ENCODE measurements at places on chromosomes 5 and 9.

- DNase-seq: no peak
Observed at GRCh38 chr5:159331093-159331973, 1.0 kb upstream of the IL12B start.

DNA sequence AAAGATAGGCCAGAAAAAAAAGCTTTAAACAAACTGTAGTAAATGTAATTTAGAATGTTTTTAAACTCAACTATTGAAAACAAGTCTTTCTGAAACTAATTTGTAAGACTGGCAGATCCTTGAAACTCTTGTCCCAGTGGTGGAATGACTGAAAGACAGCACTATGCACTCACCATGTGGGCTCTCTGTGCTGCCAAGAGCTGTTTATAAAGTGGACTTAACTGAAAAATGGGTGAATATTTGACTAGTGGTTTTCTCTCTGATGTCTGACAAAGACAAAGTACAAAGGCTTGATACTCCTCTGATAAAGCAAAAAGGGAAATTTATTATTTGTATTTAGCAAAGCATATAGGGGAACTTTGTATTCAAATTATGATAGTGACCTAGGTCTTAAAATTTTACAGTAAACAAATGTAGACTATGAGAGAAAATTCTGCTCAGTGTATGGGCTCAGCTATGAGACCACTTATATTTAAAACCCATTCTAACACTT, 635.4 kb downstream of the NR2F1-AS1 start:
- no peak for DNase-seq

GRCh38 chr9:86639899-86640379, 285.7 kb upstream of the TUT7 start:
- DNase-seq: no peak

DNA sequence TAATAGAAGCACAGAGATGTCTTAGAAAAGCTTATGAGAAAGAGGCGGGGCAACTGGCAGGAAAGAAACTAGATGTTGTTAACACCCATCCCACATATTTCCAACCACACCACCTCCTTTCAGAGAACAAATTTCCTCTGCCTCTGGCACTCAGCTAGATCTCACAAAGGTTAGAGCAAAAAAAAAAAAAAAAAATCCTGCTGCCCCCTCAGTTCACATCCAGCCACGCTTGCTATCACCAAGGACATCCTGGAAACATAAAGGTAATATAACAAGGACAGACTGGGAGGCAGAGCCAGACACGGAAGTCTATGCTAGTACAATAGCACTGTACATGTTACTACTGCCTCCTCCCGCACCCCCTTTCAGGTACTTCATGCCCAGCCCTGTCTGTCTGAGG, 238.0 kb upstream of the PTGER4 start:
- no peak for DNase-seq

- DNase-seq: no peak
Observed at GRCh38 chr5:91182763-91183162, 200.4 kb downstream of the ARRDC3 start.

GRCh38 chr5:141657404-141657803, 6.2 kb upstream of the FCHSD1 start:
- DNase-seq: no peak

Measured in coronary artery (tissue), 2 donors.